ENCODE measurements at places on chromosomes 4 and X.

DNA sequence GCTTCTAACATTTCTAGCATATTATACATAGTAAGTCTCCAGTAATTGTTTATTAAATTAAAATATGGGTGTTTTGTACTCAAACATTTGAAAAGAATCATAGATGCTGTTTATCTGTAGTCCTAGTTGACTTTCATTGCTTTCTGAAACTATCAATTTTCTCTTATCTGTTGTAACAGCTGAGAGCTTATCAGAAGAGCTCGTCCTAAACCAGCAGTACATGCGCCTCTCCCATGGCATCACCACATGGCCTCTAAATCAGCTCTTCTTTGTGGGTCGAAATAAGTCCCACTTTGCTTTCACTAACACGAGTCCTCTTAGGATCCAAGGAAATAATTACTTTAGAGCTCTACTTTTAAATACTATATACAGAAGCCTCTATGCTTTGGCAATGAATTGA is 55.1 kb downstream of the PPP3CA start:
- no peak for DNase-seq

- no peak for DNase-seq
Observed at GRCh38 chr4:173014836-173015235, 153.8 kb upstream of the GALNT7 start.

GRCh38 chr4:98641906-98642668 is 16.3 kb downstream of the TSPAN5 start:
- DNase-seq, result no peak

GRCh38 chr4:61320631-61321030 is 120.5 kb downstream of the ADGRL3 start:
- DNase-seq, result no peak

- peak; percentile 4 for DNase-seq
Observed at GRCh38 chr4:183099537-183100297, 660 bp downstream of the WWC2 start.

- DNase-seq, result no peak
Observed at GRCh38 chr4:38681281-38681991, 17.4 kb downstream of the KLF3 start.

GRCh38 chr4:139972305-139972704 is 181.7 kb downstream of the MAML3 start:
- DNase-seq, result no peak

- DNase-seq, result no peak
Observed at GRCh38 chrX:129696463-129697155, 41.9 kb upstream of the APLN start.

DNA sequence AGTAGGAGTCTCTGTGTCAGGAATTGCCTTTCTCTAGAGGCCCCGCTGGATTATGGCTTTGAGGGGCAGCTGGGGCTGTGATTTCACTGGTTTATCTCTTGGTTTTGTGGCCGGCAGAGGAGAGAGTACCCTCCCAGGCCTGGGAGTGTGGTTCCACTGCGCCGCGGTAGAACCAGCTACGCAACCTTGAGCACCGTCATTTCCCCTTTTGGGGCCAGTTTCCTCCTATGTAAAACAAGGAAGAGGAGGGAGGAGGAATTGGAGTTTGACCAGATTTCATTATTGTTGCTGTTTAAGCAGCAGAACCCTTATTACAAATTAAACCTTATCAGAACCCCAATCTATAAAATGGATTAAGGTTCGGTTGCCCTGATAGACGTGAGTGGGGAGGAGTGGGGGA is 4.4 kb downstream of the SOX3 start:
- no peak for DNase-seq

DNA sequence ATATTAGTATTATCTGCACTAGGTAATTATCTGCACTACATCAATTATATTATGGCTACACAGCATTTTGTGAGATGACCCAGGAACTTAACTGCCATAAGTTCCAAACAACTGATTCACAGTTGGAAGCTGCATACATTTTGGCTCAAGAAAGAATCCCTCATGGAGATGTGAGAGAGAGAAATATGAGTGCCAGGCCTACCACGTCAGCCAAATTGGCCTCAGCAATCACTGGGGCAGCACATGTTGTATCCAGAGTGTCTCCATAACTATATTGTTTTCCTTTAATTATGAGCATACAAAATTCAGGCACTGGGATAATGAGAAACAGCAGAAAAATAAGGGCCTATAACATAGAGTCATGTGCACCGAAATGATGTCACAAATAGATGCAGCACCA is 174.2 kb upstream of the DMD start:
- DNase-seq, result no peak

- DNase-seq, result no peak
Observed at GRCh38 chrX:16666541-16666940, 16.6 kb downstream of the S100G start.

GRCh38 chr4:38023347-38024205 is 63.4 kb downstream of the PTTG2 start:
- DNase-seq, result no peak

DNA sequence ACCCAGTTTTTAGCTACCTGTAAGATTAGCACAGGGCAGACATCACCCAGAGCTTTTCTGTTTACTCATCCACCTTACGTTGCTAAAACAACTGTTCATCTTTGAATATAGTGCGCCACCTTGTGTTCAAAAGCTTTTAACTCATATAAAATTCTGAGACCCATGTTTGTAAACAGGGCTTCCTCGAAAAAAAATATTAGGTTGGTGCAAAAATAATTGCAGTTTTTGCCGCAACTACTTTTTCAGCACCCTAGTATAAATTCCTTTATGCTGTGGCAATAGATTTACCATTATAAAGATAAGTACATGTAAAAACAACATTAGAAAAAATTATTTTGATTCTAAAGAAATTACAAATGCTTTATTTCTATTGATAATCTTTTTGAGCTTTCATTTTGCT is 147.9 kb downstream of the LRBA start:
- no peak for DNase-seq

- no peak for DNase-seq
Observed at GRCh38 chr4:124686279-124686678, 26.3 kb downstream of the ANKRD50 start.

DNA sequence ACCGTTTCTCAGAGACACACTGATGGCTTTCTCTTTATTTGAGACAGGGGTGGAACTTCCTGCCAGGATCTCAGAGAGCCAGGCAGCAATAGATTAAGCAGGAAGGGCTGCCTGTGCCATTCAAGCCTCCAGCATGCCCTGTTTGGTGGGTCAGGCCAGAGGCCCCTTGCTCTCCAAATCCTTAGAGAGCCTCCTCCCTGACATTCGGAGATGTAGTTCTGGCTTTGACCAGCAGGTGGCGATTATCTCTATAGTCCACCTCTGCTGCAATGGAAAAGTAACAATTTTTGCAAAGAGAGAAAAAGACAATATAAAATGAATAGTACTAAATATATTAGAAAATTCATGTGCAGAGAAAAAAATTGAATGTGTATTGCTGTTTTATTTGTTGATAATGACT is 93.9 kb downstream of the NXF2B start:
- DNase-seq, result peak; percentile 53

Data from stimulated activated CD8-positive, alpha-beta memory T cell treated with anti-CD3 and anti-CD28 coated beads, Interleukin-2, amount 100 ng/mL, for 48 hours (primary cell).